ENCODE measurements at places on chromosomes 12 and 14. TPM values are rescaled to one million over a fixed set of nuclear protein-coding genes. Genes with fewer than 3 reads are reported as not detected.

IAPP gene
- not detected for polyA plus RNA-seq

SAMD15 gene
- polyA plus RNA-seq: 0.68 TPM

- DNase-seq: peak; percentile 82
Measured at GRCh38 chr14:56378475-56378877, 201.1 kb upstream of the TMEM260 start.

DNA sequence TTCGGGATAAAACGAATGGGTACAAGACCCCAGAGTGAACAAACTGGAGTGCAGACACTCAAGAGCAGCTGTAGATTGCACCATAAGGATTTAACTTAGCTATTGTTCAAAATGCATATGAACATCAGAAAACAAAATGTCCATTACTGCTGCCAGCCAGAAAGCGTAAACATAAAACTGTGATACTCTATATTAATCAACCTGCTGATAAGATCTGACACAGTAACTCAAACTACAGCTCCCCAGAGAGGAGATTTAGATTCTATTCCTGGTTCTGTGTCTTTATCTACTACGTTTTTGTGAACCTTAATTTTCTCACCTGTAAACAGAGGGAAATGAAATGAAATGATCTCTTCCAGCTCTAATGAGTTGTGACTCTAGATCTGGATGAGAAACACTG, 22.3 kb downstream of the LRIG3 start:
- DNase-seq: no peak

DNA sequence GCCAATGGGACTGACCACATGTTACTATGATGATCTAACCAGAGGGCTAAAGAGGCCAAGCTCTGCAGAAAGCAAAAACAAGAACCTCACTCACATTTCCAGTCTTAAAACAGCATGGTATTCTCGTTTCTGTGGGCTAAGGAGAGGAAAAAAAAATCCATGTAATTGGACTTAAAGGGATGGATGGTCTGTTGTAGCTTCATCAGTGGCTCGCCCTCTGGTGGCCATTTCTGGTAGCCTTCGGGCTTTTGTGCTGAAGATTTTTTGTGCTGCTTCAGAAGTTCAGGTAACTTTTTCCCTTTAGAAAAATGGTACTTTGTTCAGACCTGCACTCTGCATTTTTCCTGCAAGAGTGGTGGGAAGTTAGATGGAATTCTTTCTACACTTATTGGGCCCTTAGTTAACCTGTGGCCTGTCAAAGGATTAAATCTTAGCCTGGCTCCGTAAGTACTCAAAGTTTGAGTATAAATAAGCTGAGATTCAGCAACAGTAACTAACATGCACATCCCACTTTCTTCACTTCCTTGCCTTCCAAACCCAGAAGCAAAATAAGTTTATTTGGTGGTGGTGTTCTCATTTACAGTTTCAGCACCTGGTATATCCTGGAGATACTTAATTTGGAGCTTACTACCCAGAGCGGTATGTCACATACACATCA, 22.3 kb downstream of the DCAF4 start:
- peak; percentile 70 for DNase-seq

- DNase-seq: no peak
Measured at GRCh38 chr14:34792598-34792997, 78.2 kb upstream of the CFL2 start.

DNA sequence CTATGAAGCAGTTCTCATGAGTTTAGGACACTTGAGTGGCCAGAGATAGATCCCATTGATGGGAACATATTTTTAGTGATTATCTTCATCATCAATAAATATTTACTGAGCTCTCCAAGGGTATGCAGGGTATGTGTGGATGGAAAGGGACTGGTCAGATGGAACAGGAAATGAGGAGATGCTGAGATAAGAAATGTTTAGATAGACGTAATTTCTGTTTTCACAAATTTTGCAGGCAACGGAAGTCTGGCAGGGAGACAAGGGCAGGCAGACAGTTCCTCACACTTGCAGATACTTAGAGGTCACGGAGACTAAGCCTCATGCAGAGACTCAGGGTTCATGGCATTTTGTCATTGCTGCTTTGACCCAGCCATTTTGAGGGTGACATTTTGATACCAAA, 24.3 kb downstream of the BCL2L14 start:
- DNase-seq: peak; percentile 52

GRCh38 chr14:44316647-44317440, 190.2 kb downstream of the FSCB start:
- peak; percentile 93 for DNase-seq
